ENCODE measurements at places on chromosomes 11 and 22.
A peak's percentile ranks its signal among the peaks of the same experiment; 100 is the strongest.

GRCh38 chr11:79050786-79051185 lies 390.0 kb downstream of the TENM4 start:
- no peaks in the 10 kb centered on the region for H3K27me3 ChIP-seq
- H3K4me3 ChIP-seq: no peak overlapping the region
- H3K36me3 ChIP-seq: no peaks in the 10 kb centered on the region
- H3K27ac ChIP-seq: no peak overlapping the region
- no peak for DNase-seq
- peaks cover 9% of the 10 kb centered on the region for H3K4me1 ChIP-seq

- no peak for DNase-seq
- H3K27me3 ChIP-seq: no peaks in the 10 kb centered on the region
- H3K27ac ChIP-seq: no peak overlapping the region
- peak overlapping the region; percentile 97 for H3K4me3 ChIP-seq
Measured at GRCh38 chr22:17999851-18000250, 24.5 kb downstream of the MICAL3 start.

DNA sequence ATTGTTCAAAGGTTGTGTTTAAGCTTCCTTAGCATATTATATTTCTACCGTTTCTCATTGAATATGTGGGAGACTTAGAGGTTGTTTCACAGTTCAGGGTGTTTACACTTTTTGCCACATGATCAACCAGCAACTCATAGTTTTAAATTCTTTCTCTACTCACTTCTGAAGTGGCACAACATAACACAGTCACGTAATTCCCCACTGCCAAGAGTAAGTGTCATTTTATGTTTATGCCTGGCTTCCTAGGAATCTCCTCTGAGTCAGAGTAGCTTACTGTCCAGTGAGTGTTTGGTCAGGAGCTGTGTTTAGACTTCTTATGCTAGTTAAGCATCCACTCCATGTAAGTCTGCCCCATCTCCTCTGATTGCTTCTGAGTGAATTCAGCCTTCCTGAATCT lies 520.8 kb upstream of the KIRREL3 start:
- no peaks in the 10 kb centered on the region for H3K4me1 ChIP-seq
- H3K4me3 ChIP-seq: no peak overlapping the region
- no peak for DNase-seq
- no peak overlapping the region for H3K27ac ChIP-seq
- H3K36me3 ChIP-seq: no peaks in the 10 kb centered on the region

DNA sequence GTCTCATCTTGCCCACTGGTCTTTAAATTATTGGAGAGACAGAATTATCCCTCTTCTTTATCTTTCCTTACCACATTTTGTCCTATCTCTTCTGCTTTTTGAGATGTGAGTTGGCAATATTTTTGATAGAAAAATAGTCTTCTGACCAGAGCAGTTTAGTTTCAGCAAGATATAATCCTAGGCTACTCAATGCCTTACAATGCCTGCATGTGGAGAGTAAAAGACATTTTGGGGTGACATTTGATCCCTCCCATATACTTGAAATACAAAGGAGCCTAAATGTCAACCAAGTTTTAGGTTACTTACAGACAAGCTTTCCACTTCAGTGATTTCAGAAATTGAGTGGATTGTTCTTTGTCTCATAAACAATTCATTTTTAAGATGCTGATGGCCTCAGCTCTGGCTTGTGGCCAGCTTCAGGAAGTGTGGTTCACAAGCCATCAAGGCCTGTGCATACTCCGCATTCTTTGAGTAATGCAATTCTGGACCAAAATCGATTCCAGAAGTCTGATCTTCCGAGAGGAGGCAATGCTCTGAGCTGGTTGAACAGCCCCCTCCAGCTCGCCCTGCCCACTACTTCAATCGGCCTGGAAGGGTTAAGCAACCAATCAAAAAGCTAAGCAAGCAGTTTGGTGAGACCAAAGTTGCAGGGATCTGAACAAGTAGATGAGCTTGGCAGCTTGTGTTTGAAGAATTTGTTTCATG lies 274.4 kb downstream of the BLID start:
- H3K4me3 ChIP-seq: no peak overlapping the region
- H3K36me3 ChIP-seq: no peaks in the 10 kb centered on the region
- no peaks in the 10 kb centered on the region for H3K27me3 ChIP-seq
- no peaks in the 10 kb centered on the region for H3K4me1 ChIP-seq
- no peak for DNase-seq

GRCh38 chr11:74278721-74279161 lies 32.7 kb downstream of the P4HA3 start:
- H3K4me3 ChIP-seq: no peak overlapping the region
- H3K36me3 ChIP-seq: no peaks in the 10 kb centered on the region
- no peak overlapping the region for H3K27ac ChIP-seq
- DNase-seq: no peak
- no peaks in the 10 kb centered on the region for H3K27me3 ChIP-seq

- DNase-seq: no peak
- H3K27ac ChIP-seq: no peak overlapping the region
- H3K27me3 ChIP-seq: no peaks in the 10 kb centered on the region
- H3K4me1 ChIP-seq: peaks cover 18% of the 10 kb centered on the region
Measured at GRCh38 chr22:27116312-27117086, 459.1 kb downstream of the MIAT start.

DNA sequence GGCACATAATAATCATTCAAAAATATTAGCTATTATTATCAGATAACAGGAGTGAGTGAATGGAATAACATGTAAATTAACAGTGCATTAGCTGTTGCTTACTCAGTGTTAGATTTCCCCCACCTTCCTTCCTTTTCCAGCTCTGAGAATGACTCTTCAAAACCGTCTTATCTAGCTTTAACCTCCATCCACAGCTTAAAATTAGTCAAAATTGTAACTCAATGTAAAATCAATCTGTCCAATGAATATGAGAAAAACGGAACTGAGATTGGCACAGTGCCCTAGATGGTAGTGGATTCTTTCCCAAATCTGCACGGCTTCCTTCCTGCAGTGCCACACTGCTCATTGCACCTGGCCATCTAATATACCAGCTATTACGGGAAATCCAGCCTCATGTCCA lies 156.8 kb upstream of the BDNF start:
- no peak overlapping the region for H3K4me3 ChIP-seq
- H3K27ac ChIP-seq: no peak overlapping the region

GRCh38 chr11:74680703-74681531 lies 50.3 kb downstream of the CHRDL2 start:
- H3K27ac ChIP-seq: no peak overlapping the region
- no peaks in the 10 kb centered on the region for H3K36me3 ChIP-seq
- H3K4me1 ChIP-seq: peaks cover 12% of the 10 kb centered on the region

- DNase-seq: no peak
- no peak overlapping the region for H3K27ac ChIP-seq
- no peaks in the 10 kb centered on the region for H3K27me3 ChIP-seq
- peaks cover 33% of the 10 kb centered on the region for H3K4me1 ChIP-seq
- H3K4me3 ChIP-seq: no peak overlapping the region
- H3K36me3 ChIP-seq: peaks cover under 1% of the 10 kb centered on the region
Measured at GRCh38 chr22:40241200-40241763, 63.6 kb downstream of the TNRC6B start.

- no peak for DNase-seq
- no peaks in the 10 kb centered on the region for H3K36me3 ChIP-seq
- peaks cover 39% of the 10 kb centered on the region for H3K27me3 ChIP-seq
- H3K4me1 ChIP-seq: peaks cover 26% of the 10 kb centered on the region
Measured at GRCh38 chr22:35523167-35523947, 17.3 kb upstream of the RASD2 start.

GRCh38 chr22:43681731-43682360 lies 130.3 kb downstream of the EFCAB6 start:
- H3K27me3 ChIP-seq: no peaks in the 10 kb centered on the region
- no peak overlapping the region for H3K4me3 ChIP-seq
- no peak for DNase-seq
- H3K4me1 ChIP-seq: no peaks in the 10 kb centered on the region

- no peaks in the 10 kb centered on the region for H3K27me3 ChIP-seq
- no peak overlapping the region for H3K4me3 ChIP-seq
- H3K27ac ChIP-seq: no peak overlapping the region
- no peaks in the 10 kb centered on the region for H3K36me3 ChIP-seq
- DNase-seq: no peak
Measured at GRCh38 chr11:29448246-29448877, 568.5 kb downstream of the KCNA4 start.

GRCh38 chr11:89235976-89236375 lies 58.3 kb downstream of the TYR start:
- no peaks in the 10 kb centered on the region for H3K27me3 ChIP-seq
- no peaks in the 10 kb centered on the region for H3K36me3 ChIP-seq
- H3K27ac ChIP-seq: no peak overlapping the region

- H3K4me3 ChIP-seq: no peak overlapping the region
- no peaks in the 10 kb centered on the region for H3K4me1 ChIP-seq
- DNase-seq: no peak
- H3K27me3 ChIP-seq: no peaks in the 10 kb centered on the region
- H3K36me3 ChIP-seq: no peaks in the 10 kb centered on the region
- no peak overlapping the region for H3K27ac ChIP-seq
Measured at GRCh38 chr22:47071807-47072641, 309.6 kb downstream of the TBC1D22A start.

GRCh38 chr11:19670030-19670791 lies 42.4 kb upstream of the NAV2 start:
- no peak overlapping the region for H3K4me3 ChIP-seq
- no peaks in the 10 kb centered on the region for H3K27me3 ChIP-seq
- H3K36me3 ChIP-seq: no peaks in the 10 kb centered on the region
- DNase-seq: no peak
- H3K27ac ChIP-seq: peak overlapping the region; percentile 67
- H3K4me1 ChIP-seq: peaks cover 47% of the 10 kb centered on the region

DNA sequence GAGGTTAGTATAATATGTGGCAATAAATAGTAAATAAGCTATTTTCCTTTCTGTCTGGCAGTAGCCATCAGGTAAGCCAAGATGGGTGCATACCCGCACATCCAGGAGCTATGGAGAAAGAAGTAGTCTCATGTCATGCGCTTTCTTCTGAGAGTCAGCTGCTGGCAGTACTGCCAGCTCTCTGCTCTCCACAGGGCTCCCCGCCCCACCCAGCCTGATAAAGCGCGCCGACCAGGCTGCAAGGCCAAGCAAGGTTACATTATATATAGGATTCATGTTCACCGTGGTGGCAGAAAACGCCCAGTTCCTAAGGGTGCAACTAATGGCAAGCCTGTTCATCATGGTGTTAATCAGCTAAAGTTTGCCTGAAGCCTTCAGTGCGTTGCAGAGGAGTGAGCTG lies 126.2 kb downstream of the ATG16L2 start:
- no peak for DNase-seq
- no peak overlapping the region for H3K4me3 ChIP-seq
- no peaks in the 10 kb centered on the region for H3K27me3 ChIP-seq
- H3K36me3 ChIP-seq: no peaks in the 10 kb centered on the region
- no peaks in the 10 kb centered on the region for H3K4me1 ChIP-seq

- H3K27ac ChIP-seq: peak overlapping the region; percentile 52
- H3K4me3 ChIP-seq: no peak overlapping the region
- peaks cover 8% of the 10 kb centered on the region for H3K36me3 ChIP-seq
- H3K4me1 ChIP-seq: peaks cover 19% of the 10 kb centered on the region
Measured at GRCh38 chr11:12287374-12288211, 89.8 kb upstream of the PARVA start.

Data from suprapubic skin (tissue), 4 donors.